ENCODE measurements at places on chromosomes 3 and 15.

- DNase-seq = no peak
Observed at GRCh38 chr3:49244581-49245205, 32.3 kb downstream of the C3orf62 start.

- no peak for DNase-seq
Observed at GRCh38 chr15:100824211-100824610, 55.4 kb upstream of the ALDH1A3 start.

DNA sequence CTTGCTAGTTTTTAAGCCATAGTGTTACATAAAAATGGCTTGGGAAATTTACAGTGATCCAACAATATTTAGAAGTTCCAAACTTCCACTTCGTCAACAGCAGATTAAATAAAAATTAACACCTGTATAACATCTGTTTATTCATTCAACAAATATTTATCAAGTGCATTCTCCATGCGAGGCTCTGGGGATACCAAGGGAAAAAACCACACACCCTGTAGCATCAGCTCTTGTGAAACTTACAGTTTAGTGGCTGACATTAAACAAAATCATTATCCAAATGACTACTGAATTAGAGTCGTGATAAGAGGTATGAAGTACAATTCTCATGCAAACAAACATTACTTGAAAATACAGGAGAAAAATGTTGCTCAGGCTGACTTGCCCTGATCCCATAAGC is 122.9 kb downstream of the DLG1 start:
- no peak for DNase-seq

DNA sequence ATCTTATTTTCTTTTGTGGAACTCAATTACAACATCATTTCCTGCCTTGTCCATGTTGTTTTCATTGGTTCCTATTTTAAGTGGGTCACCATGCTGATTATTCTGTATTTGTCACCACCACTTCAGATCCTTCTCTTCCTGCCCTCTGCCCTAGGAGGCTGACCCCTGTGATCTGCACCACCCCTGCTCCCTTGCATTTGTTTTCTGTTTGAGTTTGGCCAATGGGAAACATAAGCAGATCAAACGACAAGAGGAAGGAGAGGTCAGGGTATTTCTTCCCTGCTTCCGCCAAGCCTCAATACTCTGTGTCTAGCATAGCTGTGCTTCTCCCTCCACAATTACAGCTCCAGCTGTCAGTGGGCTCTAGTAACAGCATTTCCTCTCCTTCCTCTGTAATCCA is 71.6 kb downstream of the IMPG2 start:
- no peak for DNase-seq

DNA sequence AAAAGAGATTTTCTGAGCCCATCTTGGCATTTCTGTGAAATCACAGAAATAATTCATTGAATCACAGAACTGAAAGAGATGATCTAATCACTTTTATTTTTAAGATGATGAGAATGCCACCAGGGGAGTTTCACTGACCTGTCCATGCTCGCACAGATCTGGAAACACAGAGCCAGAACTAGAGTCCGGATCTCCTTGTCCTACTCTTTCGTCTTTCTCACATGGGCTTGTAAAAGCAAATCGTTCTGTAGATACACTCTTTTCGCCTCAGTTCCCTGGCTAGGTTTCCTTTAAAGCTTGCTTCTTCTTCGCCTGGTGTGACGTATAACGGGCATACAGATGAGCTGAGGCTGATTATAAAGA is 122.5 kb upstream of the SPRED1 start:
- DNase-seq = no peak

DNA sequence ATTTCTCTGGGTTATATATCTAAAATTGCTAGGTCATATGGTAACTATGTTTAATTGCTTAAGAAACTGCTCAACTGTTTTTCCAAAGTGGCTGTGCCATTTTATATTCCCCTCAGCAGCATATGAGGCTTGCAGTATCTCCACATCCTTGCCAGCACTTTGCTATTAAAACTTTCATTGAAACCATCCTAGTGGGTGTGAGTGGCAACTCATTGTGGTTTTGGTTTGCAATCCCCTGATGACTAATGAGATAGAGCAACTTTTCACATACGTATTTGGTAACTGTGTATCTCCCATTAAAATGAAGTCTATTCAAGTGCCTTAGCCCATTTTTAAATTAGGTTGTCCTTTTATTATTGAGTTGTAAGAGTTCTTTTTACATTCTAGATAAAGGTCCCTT is 17.3 kb downstream of the KPNA1 start:
- peak; percentile 20 for DNase-seq

GRCh38 chr3:44601749-44602148 is 17.0 kb downstream of the ZNF660 start:
- DNase-seq = no peak

GRCh38 chr3:171261487-171261886 is 198.7 kb downstream of the TNIK start:
- DNase-seq = no peak

DNA sequence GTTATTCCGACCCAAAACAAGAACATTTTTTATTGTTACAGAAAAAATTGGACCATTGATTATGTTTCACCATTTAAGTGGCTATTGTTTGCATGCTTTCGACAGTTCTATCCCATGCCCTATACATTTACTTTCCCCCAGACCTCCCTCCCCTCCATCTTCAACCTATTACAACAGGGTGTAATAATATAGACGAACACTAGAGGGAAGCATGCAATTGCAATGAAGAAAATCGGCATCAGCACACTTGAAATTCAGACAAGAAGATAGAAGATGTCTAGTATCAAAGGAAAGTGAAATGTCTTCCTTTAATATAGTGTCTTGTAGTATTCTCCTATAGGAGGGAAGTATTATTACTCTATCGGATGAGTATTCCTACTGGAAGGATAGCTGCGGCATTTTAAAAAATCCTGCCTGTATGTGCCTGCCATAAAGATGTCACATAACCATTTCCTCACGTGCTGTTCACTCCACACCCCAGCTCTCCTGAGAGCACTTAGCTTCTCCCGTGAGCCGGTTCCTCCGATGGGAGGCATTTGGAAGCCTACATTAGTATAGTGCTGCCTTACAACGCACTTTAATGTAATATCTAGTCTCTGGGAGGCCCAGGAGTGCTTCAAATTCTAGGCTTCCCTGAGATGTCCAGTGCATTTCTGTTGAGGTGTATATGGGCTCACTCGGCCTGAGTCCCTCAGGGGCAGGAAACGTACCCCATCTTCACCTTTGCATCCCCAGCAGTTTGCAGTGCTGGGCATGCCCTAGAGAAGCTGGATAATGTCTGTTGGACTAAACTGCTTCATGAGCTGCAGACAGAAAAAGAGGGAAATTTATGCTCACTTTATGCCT is 17.8 kb upstream of the ERICH6 start:
- DNase-seq = no peak

DNA sequence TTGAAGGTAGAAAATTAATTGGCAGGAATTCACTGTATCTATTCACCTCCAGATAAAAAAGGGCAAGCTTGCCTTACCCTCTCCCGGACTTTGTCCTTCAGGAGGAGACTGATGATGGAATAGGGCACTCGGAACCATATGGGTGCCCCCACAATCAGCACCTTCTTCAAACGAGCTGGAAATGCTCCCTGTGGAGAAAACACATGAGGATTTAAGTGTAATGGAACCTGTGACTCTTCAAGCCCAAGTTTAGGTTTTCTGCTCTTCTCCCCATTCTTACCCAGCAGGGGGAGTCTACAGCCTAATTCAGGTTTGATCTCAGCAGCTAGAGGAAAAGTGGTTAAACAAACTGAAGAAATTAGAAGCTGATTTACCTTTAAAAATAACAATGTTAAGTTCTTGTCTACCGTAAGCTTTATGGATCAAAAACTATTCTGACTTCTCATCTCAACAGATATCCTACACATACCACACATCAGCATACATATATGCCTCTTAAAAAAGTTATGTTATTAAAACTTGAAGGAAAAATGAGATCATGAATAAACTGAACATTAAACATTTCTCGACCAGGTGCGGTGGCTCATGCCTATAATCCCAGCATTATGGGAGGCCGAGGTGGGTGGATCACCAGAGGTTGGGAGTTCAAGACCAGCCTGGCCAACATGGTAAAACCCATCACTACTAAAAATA is 57.5 kb upstream of the SIN3A start:
- no peak for DNase-seq

GRCh38 chr3:81554801-81555200 is 206.6 kb downstream of the GBE1 start:
- no peak for DNase-seq

DNA sequence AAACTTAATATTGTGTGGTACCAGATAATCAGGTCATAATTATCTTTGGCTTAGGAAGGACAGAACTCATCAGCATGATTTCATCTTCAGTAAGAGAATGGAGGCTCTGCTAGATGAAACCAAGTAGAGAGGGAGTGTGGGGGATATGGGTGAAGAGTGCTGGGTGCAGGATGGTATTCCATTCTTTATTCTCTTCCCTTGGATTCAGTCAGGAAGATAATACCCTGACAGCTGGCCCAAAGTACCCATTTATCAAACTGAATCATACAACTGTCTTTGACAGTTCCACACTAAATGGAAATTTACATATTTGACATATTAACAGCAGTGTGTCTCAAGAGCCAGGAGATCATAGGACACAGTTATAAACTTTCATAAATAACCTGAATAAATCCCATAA is 44.7 kb downstream of the GOLIM4 start:
- DNase-seq = no peak

DNA sequence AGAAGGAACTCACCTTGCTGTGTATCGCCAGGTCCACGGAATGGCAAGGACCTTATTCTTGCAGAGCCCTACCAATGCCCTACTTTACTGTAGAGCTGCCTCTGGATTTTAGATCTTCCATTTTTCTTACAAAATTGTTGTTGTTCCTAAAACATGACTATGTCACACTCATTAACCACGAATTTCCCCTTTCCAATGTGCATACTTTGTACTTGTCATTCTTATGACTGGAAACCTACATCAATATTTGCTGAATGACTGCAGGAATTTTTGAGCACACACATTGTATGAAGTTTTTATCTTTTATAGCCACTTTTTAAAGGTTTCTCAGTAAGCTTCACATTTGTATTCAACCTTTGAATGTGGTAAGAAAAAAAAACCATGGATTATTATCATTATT is 35.9 kb upstream of the CMSS1 start:
- no peak for DNase-seq

DNA sequence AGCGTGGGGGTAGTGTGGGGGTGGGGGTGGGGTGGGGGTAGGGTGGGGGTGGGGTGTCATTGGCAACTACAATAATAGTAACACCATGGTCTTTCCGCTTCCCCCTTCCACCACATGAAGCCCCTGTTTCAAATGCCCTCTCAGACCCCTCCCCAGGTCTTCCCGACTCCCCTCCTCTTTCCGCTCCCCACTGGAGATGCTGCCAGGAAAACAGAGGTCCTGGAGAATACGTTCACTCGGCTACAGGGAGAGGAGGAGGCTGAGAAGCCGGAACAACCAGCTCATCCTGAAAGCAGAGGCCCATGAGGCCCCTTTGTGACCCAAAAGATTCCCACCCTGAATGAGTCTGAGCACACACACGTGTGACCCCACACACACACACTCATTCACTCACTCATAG is 75.4 kb downstream of the CPN2 start:
- DNase-seq = no peak

- no peak for DNase-seq
Observed at GRCh38 chr3:181610083-181610972, 101.4 kb upstream of the SOX2 start.

- DNase-seq = no peak
Observed at GRCh38 chr3:20401253-20401652, 215.2 kb upstream of the SGO1 start.

- no peak for DNase-seq
Observed at GRCh38 chr3:134144694-134145093, 106.0 kb downstream of the RYK start.

DNA sequence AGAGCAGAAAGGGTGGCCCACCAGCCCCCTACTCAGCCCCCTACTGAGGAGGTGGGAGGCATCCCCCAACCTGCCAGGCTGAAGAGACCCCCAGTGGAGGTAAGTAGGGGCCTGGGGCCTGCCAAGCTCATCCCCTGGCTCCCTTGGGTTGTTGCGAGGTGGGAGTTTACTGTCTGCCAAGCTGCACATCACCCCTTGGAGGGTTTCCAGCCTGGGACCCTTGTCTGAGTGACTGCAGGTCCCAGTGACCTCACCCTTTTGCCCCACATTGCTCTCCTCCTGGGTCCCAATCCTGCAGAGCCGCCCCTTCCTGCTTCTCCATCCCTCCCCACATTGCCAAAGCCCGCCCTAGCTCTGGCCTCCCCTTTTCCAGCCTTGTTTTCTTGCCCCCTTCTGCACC is 1.0 kb upstream of the ALS2CL start:
- DNase-seq = no peak

GRCh38 chr3:70431911-70432310 is 119.5 kb upstream of the MDFIC2 start:
- no peak for DNase-seq

DNA sequence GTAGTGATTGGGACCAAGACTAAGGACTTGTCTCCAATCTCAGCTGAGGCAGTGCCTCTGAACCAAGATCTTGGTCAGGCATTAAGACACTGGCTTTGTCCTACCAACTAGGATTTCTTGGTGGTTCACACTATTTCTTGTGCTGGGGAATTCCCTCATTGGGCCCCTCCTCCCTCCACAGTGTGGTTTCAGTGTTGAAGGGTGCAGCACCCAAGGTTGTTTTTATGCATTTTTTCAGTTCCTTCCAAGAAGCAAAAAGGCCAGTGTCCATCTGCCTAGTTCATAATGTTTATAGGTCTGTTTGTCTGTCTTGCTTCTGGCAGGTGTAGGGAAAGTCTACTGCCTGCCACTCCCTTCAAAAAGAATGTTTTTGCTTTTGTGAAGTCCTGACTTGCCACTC is 10.6 kb upstream of the ITPKA start:
- no peak for DNase-seq

DNA sequence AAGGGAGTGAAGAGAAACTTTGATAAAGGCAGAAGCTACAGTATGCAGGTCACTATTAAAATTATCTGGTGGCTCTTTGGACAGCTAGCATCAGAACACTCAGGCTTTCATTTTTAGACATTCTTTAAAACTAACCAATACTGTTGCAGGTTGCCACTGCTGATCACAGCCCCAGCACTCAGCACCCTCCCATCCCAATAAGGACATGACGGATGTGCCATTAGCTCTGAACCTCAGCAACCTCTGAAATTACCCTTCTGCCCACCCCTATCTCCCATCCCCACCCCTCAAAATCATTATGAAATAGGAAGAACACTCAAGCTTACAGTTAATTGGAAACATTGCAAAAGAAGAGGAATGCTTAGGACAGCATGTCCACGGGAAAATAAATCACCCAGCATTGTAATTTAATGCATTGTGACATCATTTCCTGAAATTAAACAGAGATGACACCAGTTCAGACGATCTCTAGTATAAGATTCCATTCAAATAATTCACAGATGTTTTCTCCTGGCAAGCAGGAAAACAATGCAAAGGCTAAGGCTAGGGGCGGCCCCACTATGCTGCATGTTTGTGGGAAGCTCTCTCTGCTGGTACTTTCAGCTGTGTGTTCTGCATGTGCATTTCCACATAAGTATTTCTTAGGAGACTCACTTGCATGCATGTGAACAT is 71.6 kb downstream of the MEIS2 start:
- no peak for DNase-seq

DNA sequence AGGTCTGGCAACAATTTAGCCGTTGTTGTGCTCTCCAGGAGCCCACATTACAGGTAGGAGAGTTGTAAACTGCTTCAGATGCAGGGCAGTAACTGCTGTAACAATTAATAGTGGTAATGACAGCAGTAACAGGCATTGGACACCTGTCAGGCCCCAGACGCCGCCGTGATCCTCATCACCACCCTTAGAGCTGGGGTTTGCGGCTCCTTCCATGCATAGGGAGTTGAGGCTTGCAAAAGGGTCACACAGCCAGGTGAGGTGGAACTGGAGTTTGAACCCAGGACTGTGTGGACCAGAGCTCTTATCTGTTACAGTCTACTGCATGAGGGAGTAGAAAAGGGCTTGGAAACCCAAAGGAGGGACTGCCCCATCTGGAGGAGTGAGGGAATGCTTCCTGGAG is 26.8 kb upstream of the NR2C2 start:
- no peak for DNase-seq
